ENCODE measurements at places on chromosomes 2 and 18.

DNA sequence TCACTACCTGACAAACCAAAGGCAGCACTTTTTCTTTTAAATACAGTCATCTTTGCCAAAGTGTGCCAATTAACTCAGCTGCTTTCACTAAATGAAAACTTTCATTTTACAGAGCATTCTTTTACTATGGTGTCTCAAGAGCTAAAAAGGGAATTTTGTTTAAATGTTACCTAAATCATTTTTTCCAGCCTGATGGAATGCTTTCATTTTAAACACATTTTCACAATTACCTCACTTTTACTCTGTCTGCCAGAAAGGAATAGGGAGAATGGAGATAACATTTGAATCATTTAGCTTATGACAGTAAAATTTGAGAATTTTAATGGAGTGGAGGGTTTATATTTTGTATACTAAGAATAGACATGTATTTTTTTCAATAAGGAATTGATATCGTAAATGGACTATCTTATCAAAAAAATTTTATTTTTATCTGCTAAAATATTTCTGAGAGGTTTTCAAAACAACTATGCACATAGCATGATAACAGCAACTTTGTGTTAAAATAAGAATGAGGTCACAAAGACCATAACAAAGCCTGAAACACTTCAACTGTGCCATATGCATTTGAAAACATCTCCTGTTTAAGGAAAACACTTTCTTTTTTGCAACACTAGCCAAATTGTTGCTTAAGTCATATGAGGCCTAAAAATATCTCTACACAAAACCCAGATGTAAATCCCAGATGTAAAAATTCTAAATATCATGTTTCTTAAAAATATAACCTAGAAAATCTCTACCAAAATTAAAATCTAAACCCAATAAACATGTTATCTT lies 769.9 kb upstream of the FSHR start:
- no peak for DNase-seq

DNA sequence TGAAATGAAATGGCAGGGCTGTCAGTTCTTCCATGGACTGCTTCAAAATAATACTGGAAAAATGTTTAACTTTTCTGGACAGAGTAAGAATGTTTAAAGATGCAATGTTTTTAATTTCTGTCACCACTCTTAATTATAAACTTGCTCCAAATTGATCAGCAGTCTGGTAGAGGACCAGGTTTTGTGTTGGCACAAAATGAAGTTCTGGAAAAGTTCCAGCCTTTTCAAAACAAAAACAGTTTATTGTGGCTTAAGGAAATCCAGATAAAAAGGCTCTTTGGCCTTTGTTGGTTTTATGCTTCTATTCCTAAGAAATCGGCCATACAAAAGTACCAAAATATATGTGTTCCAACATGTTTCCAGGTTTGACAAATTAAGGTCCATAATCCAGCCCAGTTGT lies 48.8 kb downstream of the PTRHD1 start:
- DNase-seq = no peak

- no peak for DNase-seq
Observed at GRCh38 chr2:8452979-8453903, 228.6 kb upstream of the ID2 start.

- no peak for DNase-seq
Observed at GRCh38 chr2:39275016-39275415, 31.2 kb upstream of the CDKL4 start.

DNA sequence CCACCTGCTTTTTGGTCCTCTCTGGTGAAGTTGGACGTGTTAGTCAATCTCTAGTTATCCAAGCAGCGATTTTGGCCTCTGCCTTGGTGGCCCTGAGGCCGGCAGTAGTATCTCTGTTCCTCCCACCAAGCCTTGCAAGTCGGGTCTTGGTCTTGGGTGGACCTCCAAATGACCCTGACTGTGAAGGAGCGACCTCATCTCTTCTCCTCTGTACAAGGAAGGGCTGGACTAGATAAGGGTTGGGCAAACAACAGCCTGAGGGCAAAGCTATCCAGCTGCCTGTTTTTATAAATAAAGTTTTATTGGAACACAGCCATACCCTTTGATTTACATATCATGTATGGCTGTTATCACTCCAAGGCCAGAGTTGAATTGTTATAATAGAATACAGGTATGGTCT lies 74.6 kb upstream of the FOSL2 start:
- DNase-seq = no peak

DNA sequence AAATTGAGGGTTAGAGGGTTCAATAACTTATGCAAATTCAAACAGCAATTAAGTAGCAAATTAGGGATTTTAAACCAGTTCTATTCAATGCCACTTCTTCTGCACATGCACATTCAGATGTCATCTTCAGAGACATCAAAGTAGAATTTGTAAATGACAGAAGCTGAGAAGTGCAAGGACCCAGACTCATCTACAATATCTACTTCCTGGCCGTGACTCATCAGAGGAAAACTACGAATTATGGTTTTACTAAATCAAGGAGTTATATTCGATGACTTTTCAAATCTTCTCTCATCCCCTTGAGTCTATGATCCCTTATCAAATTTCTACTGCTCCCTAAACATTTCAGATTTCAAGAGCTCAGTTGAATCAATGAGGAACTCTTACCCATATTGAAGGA lies 20.0 kb upstream of the STAT4 start:
- DNase-seq = no peak

- DNase-seq = no peak
Observed at GRCh38 chr2:88871336-88871735, 179.9 kb downstream of the RPIA start.

DNA sequence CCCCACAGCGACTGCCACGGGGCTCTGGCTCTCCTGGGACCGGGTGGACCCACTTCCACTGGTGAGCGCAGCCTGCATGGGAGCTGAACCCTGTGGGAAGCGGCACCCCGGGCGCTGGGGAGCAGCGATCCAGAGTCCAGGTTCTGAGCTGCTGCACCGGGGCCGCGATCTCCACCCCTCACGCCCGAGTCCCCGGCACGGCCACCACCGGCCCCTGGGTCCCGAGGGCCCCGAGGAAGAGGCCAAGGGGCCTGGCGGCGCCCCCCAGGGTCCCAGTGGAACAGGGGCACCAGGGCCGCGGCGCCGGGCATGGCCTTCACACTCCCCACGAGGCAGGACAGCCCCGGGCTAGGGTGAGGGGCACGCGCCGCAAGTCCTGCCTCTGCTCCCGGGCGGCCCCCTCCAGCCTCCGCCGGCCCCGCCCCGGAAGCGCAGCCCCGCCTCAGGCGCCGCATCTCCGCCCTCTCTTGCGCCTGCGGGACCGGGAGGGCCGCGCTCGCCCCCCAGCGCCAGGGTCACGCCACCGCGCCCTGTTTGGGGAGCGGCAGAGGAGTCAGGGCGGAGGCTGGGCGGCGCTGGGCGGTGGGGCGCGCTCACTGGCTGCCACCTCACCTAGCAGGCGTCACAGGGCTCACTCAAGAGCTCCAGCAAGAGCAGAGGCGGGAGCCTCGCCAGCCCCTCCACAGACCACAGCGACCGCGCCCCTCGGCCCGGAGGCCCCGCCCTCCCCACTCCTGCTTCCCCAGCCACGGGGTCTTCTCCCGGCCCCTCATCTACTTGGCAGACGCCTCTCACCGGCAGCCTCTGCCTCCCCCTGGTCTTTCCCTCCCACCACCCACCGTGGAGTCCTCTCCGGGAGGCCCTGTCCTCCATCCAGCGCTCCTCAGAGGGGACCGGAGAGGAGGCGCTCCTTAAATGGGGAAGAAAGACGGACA lies 26.8 kb downstream of the THAP4 start:
- DNase-seq = peak; percentile 98

GRCh38 chr2:9758741-9759140 lies 84.5 kb upstream of the TAF1B start:
- DNase-seq = no peak

- no peak for DNase-seq
Observed at GRCh38 chr2:69171116-69171896, 158.3 kb downstream of the ANTXR1 start.

- no peak for DNase-seq
Observed at GRCh38 chr18:79151191-79151590, 82.0 kb downstream of the ATP9B start.

DNA sequence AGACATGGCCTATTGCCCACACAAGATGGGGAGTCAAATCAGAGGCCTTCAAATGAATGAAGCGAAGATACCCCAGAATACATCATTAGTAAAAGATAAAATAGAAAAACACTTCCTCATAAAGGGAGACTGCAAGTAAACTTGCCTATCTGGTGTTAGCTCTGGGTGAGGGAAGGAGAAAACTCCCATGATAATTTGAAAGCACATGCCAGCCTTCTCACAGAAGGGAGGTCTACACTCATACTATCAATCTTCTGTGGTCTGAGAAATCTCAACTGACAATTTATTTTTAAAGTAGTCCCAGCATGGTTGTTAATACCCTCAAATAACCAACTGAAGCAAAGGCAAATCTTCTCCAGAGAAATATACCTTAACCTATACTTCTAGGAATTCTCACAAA lies 75.4 kb downstream of the EXOC6B start:
- DNase-seq = no peak

GRCh38 chr2:202196727-202197126 lies 41.7 kb downstream of the SUMO1 start:
- DNase-seq = no peak

DNA sequence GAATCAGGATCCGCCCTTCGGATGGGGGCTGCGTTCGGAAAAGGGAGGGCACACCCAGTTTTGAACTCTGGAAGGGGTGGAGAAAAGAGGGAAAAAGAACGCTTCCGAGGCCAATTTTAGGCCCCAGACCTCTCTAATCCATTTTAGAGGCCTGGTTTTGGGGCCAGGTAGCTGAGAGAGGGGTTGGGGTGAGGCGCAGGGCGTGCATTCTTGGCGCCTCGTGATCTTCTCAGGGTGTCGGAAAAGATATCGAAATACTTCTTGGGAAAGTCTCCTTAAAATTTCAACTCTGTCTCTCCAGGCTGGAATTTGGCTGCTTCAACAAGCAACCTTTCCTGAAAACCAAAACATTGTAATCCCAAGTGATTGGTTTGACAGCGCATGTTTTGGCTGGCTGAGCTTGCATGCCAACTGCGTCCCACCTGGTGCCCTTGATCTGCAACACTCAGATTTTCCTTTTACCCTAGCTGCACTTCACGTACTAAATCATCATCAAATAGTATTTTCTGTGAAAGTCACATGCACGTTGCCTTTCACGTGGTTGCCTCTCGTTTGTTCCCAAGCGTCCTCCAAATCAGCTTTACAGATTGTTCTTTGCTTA lies 864 bp upstream of the XPO1 start:
- no peak for DNase-seq

Data from islet precursor cell (in vitro differentiated cells).